Fibroblast of skin of back (primary cell): ENCODE measurements at places on chromosomes 12 and 14.

DNA sequence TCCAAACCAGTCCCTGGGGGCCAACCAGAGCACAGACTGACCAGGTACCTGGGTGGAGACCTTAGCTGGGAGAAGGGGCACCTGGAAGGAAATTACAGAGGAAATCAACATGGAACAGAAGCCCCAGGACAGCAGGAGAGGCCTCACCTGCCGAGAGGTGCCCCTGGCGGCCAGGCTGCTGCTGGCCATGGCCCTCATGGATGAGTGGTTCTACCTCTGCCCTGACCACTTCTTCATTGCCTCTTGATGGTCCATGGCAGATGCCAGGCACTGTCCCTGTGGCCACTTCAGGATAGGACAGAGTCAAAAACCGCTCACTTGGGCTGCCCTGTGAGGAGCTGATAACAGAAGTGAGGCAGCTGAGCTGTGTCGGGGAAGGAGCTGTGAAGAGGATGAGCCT, 73.1 kb upstream of the GNG2 start:
- no peak for DNase-seq

DNA sequence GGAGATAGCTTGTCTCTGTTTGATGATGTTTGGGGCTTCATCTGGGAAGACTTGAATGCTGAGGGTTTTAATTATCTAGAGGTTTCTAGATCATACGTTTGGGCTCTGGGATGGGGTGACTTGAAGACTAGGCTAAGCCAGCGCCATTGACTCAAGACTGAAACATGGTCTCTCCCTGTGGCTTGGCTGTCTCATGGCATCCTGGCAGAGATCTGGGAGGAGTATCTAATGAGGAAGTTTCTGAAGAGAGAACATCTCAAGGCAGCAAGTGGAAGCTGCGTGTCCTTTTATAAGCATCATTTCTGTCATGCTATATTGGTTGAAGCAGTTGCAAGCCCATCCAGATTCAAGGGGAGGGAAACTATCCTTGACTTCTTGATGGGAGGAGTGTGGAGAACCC, 104.8 kb downstream of the UNC79 start:
- no peak for DNase-seq

- no peak for DNase-seq
These were observed 21.3 kb downstream of the PSMC1 start for GRCh38 chr14:90277581-90278198.

DNA sequence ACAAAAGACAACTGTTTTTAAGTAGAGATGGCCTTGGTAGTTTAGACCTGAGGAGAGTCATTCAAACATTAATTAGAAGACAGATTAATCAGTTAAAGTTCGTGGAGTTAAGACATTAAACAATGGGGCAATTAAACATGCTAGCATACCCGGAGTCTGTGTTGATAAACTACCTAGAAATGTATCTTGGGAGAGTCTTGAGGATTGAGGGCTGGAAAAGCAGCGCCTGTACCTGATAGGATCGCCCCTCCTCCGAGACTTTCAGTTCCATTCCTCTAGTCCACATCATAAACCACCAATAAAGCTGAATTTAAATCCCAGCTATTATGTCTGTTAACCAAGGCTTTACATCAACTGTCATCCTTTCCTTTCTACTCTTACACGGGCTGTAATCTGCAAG, 1.0 kb upstream of the KRAS start:
- DNase-seq = no peak

- no peak for DNase-seq
These were observed 292.6 kb upstream of the SYT1 start for GRCh38 chr12:78571953-78572352.
